ENCODE measurements at places on chromosomes 12 and 14.

DNA sequence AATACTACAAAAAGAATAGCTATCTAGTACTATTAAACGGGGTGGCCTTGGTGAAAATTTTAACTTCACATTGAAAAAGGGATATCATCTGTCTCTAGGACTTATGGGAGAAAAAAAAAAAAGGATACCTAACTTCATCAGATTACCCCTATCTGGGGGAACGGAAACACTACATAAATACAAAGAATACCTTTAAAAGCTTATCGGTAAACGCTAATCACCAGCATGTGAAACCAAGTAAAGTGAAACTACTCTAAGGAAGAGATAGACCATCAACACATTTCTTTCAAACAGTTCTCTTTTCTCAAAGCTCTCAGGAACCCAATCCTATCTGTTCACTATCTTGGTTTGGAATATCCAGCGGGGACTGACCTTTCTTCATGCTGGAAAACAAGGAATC is 3.5 kb downstream of the KICS2 start:
- no peak for DNase-seq

DNA sequence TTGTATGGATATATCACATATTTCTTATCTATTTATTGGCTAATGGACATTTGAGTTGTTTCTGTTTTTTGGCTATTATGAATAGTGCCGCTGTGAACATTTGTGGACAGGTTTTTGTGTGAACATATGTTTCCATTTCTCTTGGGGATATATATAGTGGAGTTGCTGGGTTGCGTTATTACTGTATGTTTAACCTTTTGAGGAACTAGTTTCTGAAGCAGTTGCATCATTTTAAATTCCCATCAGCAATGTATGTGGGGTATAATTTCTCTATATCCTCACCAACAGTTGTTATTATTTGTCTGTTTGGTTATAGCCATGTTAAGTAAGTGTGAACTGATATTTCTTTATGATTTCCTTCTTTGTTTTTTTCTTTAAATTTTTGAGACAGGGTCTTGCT is 10.7 kb downstream of the TCTN2 start:
- DNase-seq = no peak

- no peak for DNase-seq
Observed at GRCh38 chr12:112862636-112863290, 44.0 kb upstream of the OAS1 start.

- DNase-seq = no peak
Observed at GRCh38 chr14:99137913-99138571, 134.0 kb downstream of the BCL11B start.

All from CD4-positive, alpha-beta memory T cell (primary cell).